ENCODE measurements at places on chromosomes 16 and 17.

DNA sequence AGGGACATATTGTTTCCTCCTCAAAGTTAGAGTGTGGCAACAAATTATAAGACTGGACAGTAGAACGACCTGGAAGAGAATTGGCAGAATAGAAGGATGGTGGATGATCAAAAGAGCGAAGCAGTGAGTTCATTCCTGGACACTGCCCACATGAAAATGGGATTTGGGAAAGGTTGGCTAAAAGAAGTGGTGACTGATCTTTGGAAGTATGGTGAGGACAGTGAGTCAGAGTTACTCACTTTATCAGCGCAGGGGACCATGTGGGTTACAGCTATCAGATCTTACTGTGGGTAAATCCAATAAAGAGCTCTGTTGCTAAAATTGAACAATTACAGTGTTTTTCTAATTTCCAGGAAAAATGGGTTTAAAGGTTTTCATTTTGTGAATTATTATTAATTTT is 2.7 kb upstream of the TANC2 start:
- DNase-seq, result peak; percentile 80

- no peak for DNase-seq
These were observed 3.7 kb upstream of the USP32 start for GRCh38 chr17:60395508-60396065.

DNA sequence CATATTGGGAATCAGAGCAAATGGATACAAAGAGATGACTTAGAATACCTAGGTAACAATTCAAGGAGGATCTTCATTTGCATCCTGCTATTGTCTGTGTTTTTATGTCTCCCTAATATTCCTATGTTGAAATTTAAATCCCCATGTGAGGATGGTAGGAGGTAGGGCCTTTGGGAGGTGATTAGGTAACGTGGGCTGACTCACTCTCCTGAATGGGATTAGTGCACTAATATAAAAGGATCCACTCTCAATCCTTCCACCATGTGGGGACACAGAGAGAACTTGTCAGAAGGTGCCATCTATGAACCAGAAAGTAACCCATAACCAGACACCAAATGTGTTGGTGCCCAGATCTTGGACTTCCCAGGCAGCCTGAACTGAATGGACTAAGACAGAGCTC is 83.4 kb downstream of the CDH8 start:
- no peak for DNase-seq

- no peak for DNase-seq
These were observed 15.2 kb upstream of the MTSS2 start for GRCh38 chr16:70701036-70701435.

- no peak for DNase-seq
These were observed 19.3 kb downstream of the CD2BP2 start for GRCh38 chr16:30335598-30336474.

All from fibroblast of skin of back (primary cell).